Astrocyte of the spinal cord (primary cell): ENCODE measurements at places on chromosomes 1 and 21.
A peak's percentile ranks its signal among the peaks of the same experiment; 100 is the strongest.

- no peak for DNase-seq
Observed at GRCh38 chr21:45870421-45870820, 111.1 kb upstream of the COL6A1 start.

- DNase-seq: no peak
Observed at GRCh38 chr1:112528076-112528475, 19.3 kb downstream of the WNT2B start.

DNA sequence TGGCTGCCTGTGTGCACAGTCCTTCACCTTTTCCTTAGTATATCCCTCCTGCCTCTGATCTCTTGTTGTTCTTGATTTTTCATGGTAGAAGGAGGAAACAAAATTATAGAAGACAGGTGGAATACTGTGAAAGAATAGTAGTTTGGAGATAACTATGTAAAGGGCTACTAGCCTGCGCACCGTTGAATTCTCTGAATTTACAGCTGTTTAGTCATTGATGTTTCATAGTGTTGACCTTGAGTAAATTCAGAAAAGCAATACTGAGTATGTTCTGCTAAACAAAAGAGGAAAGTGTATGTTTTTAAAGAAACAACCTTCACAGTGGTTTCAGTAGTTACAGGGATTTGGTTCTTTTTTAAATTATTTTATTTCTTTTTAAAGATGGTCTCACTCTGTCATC lies 18.1 kb downstream of the CAMTA1 start:
- no peak for DNase-seq

DNA sequence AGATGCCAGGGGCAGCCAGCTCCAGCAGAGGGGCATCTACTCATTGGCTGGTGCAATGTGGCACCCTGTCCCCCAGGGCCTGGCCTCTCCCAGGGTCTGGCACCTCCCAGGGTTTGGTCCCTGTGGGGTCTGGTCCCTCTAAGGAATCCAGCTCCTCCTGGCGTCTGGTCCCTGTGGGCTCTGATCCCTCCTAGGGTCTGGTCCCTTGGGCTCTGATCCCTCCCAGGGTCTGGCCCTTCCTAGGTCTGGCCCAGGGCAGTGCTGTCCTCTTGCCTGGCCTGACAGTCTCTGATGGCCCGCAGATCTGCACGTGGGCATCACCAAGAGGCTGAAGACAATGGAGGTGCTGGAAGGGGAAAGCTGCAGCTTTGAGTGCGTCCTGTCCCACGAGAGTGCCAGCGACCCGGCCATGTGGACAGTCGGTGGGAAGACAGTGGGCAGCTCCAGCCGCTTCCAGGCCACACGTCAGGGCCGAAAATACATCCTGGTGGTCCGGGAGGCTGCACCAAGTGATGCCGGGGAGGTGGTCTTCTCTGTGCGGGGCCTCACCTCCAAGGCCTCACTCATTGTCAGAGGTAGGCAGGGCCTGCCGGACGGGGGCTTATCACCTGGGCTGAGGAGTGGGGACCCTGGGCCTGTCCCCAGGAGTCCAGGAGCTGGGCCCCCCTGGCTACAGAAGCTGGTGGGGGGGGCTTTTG lies 73.9 kb downstream of the OBSCN start:
- no peak for DNase-seq

DNA sequence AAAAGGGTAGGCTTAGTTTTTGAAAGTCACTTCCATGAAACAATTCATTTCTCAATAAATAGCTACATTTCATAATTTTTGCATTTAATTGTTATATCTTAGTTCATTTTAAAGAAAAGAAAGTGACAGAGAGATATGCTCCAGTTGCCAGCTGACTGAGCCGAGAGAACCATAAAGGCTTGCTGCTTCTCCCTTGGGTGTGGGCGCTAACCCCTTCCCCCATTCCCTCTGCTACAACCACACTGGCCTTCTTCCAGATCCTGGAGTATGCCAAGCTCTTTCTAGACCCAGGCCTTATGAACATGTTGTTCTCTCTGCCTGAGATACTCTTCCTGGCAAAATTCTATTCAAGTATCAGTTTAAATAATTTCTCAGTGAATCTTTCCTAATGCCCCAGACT lies 12.3 kb downstream of the SORT1 start:
- no peak for DNase-seq

GRCh38 chr1:19472174-19472573 lies 13.2 kb downstream of the CAPZB start:
- no peak for DNase-seq

- no peak for DNase-seq
Observed at GRCh38 chr1:219367496-219367895, 193.8 kb downstream of the LYPLAL1 start.

DNA sequence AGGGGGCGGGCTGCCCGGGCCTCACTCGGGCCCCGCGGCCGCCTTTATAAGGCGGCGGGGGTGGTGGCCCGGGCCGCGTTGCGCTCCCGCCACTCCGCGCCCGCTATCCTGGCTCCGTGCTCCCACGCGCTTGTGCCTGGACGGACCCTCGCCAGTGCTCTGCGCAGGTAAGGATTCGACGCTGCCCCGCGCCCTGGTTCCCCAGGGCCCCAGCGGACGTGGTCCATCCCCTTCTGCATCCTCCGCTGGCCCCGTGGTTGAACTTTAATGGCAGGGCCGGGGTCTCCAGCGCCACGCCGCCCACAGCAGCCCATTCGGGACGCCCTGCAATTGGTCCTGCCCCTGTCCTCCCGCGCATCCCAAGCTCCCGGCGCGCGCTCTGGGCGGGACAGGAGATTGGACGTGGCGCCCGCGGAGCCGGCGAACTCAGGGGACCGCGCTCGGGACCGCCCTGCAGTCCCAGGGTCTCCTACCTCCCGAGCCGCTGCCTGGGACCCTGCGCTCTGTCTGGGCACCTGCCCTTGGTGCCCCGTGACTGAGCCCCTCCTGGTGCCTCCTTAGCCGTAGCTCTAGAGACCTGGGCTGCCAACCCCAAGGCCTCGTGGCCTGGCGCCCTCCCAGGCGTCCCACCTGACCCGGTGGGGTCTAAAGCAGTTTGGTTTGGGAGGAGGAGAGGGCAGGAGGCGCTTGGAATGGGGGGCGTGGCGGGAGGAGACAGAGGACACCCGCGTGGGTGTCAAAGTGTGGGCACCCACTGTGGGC lies at the start of gene ALPL:
TSS of gene ALPL (plus strand) at position 73 of the 762 bp plus-strand sequence. CDS start 44,659 bp downstream, outside the sequence.
- no peak for DNase-seq

DNA sequence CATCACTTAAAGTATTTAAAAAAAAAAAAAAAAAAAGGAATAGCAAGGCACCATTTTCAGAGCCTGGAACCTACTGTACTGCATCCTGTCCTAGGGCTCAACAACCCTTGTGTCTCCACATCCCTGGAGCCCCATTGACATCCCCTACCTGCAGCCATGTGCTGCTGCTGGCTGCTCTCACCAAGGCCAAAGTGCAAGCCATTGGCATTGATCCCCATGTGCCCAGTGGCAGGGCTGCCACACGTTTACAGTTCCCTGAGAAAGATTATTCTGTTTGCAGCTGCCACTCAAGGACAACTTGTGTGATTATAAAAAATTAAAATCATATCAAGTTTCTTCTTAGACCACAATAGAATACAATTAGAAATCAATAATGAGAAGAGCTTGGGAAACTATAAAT lies 129.9 kb downstream of the LHX8 start:
- DNase-seq: no peak

- DNase-seq: peak; percentile 94
Observed at GRCh38 chr1:245788269-245788668, 633.5 kb downstream of the KIF26B start.

DNA sequence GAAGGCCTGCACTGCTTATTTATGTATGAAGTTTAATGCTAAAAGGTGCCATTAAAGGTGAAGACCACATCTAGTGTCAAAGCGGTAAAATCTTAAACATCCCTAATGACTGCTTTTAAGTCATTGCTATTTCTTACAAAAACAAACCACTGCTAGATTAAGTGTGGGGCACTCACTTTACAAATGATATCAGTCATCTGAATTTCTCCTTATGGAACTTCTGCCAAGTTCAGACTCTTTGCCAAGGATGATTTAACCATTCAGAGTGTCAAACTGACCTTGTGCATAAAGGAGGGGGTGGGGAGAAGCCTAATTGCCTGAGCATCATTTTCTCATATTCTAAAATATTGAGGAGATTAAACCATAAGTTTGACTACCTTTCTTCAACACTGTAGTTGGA lies 271.5 kb downstream of the TGFB2 start:
- peak; percentile 49 for DNase-seq

- DNase-seq: no peak
Observed at GRCh38 chr1:198865319-198865718, 226.5 kb downstream of the PTPRC start.

- no peak for DNase-seq
Observed at GRCh38 chr21:15414057-15414456, 315.7 kb upstream of the USP25 start.

DNA sequence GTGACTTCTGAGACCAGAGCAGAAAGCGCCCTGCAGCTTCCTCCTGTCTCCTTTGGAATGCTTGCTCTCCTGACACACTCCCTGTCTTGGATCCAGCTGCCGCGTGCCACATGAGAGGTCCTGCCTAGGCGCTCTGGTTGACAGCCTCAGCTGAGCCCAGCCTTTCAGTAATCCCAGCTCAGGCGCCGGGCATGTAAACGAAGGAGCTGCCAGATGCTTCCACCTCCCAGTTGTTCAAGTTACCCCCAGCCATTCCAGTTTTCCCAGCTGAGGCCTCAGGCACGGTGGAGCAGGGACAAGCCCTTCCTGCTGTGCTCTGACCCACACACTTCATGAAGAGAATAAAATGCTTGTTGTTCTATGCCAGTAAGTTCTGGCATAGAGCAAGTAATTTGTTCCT lies 14.3 kb upstream of the CD34 start:
- peak; percentile 22 for DNase-seq

DNA sequence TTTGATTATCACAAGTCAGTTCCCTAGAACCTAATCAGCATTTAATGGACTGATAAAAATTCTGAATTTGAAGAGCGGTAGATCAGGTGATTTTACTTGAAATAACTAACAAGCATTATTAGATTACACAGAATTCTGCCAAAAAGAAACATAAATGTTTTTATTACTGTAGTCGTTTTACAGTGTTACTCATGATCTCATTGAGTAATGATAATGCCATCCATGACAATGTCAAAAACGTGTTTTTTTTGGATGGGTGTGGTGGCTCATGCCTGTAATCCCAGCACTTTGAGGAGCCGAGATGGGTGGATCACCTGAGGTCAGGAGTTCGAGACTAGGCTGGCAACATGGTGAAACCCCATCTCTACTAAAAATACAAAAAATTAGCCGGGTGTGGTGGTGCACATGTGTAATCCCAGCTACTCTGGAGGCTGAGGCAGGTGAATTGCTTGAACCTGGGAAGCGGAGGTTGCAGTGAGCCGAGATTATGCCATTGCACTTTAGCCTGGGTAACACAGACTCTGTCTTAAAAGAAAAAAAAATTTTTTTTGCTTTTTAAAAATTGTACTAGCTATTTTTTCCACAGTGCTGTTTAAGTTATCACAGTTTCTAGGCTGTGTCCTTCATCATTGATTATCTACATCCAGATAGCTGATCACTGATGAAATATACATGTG lies 56.6 kb downstream of the LAMC1 start:
- no peak for DNase-seq

- DNase-seq: no peak
Observed at GRCh38 chr1:37186246-37186756, 152.0 kb upstream of the GRIK3 start.

GRCh38 chr21:14981246-14981645 lies 83.6 kb downstream of the NRIP1 start:
- no peak for DNase-seq

GRCh38 chr1:30234091-30234490 lies 489.3 kb downstream of the MATN1 start:
- no peak for DNase-seq

GRCh38 chr1:115069659-115070308 lies 19.5 kb downstream of the TSPAN2 start:
- DNase-seq: peak; percentile 28

DNA sequence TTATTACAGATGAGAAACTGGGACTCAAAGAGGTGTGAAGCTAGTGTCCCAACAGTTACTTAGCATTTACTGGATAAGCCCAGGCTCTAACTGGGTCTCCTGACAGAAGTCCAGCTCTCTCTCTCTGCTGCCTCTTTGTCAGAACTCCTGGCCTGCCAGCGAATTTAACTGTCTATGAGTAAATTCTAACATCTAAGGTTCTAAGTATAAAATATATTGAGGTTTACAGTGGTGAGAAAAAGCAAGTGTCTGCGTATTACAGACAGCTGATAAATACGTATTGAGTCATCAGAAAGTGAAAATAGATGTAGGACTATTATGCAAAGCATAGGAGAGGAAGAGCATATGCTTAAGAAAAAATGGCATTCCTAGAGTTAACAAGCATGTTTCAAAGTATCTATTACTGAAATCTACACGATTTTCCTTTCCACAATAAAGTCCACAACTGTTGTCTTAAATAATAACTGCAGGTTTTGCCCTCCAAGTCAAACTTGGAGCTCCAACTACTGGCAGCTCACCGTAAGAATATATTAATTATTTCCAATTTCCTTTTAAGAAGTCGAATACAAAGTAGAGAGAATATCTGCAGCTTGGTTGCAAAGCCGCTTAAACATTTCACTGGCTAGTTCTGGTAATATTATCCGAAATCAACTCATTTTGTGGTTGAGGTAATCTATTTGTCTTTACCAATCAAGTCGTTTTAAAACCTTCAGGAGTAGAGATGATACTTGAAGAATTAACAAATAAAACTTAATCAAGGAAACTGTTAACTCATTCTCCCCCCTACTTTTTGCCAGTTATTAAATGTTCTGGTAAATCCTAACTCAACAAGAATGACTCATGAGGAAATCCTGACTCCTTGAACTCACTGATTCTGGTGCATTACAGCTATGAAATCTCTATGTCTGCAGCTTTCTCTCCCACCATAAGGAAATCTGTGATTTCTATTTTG lies 1.4 kb upstream of the RGS2 start:
- peak; percentile 73 for DNase-seq

DNA sequence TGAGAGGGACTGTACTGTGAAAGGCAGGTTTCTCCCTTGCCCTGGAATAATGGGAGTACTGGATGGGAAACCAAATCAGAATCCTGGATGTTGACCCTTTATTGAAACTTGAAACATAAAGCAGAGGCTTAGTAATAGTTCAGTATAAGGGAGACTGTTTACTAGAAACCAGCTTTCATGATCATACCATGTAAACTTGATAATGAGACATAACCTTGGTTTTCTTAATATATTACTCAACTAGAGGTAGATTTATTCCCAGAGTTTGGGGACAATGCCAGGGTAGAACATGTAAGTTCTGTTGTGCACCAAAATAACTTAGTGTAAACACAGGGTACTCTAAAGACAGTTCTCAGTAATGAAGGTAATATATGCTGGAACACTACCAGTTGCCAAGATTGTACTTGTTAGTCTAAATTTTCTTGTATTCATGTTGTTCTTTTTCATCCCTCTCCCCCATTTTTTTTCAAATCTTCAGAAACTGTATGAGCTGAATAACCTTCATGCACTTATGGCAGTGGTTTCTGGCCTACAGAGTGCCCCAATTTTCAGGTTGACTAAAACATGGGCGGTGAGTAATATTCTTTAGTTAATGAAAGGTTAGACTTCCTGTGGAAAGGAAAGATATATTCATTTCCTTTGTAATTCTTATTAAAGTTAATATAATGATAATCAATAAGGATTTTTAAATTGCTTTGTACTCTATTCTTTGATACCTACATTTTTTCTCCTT lies 49.6 kb downstream of the ANGPTL1 start:
- no peak for DNase-seq

- peak; percentile 50 for DNase-seq
Observed at GRCh38 chr1:14738235-14738634, 139.8 kb downstream of the KAZN start.
